T-helper 22 cell (primary cell): ENCODE measurements at places on chromosomes 16 and 17.

DNA sequence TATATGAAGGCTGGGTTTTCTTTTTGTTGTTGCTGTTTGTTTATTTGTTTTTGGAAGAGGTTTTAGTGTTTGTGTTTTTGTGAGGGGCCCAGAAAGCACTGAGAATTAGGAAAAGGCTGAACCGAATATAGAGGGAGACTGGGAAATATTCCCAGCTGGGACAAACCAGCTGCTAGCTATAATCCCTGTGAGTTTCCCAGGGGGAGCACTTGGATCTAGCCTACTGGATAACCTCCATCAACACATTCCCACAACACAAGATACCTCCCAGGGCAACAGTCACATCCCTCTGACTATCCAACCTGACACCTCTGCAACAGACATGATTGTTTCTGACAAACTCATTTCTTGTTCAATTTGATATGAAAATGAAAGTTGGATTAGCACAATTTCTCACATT, 16.7 kb downstream of the CDH11 start:
- no peak for DNase-seq

- no peak for DNase-seq
These were observed 11.2 kb downstream of the CASC3 start for GRCh38 chr17:40151414-40151963.

DNA sequence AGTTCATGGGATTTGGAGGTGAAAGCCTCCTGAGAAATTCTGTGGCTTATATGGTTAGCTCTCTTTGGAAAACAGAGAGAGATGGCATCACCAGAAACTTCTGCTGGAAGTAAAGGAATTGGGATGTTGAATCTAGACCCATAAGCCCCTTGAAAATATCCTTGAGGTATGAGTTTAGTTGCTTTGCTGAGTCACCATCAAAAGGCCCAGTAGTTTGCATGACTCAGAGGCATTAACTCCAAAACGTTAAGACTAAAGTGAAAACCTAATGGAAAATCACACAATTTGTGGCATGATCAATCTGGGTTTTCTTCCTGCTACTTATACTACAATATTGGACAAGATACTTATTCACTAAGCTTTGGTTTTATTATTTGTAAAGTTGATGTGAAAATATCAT, 349.2 kb upstream of the SALL1 start:
- no peak for DNase-seq

DNA sequence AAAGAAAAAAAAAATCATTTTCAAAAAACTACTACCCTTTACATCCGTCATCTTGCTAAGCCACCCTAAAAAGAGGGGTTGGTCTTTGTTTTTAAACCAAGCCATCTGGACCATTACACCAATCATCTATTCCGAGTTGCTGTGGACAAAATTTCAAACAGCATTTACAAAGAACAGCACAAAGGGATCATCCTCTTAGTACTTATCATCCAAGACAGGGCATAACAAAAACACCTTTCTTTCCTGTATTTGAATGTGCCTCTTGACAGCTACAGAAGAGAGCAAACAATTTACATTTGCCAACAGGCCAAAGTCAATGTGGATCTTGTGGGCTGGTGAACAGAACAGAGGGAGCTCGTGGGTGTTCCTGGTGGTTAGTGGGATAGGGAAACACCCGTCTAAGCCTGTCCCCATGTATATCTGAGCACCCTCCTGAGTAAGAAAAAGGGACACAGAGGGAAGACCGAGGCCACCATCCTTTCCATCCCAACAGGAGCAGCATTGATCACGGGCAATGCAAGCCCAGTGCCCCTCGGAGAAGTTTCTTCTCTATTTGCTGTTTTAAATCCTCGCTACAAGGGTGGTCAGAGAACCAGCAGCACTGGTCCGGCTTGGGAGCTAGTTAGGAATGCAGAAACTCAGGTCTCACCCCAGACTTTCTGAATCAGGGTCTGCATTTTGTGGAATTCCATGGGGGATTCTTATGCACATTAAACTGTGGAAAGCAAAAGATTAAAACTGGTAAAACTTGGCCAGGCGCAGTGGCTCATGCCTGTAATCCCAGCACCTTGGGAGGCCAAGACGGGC, 1.9 kb downstream of the SLC39A11 start:
- no peak for DNase-seq

GRCh38 chr16:9071377-9071776, 20.1 kb upstream of the HAPSTR1 start:
- DNase-seq = no peak

- no peak for DNase-seq
These were observed 1.7 kb downstream of the SMARCE1 start for GRCh38 chr17:40645943-40646342.

- no peak for DNase-seq
These were observed 578.4 kb downstream of the CDH11 start for GRCh38 chr16:64543441-64543840.

GRCh38 chr17:40491486-40491885, 9.9 kb downstream of the TNS4 start:
- DNase-seq = no peak

DNA sequence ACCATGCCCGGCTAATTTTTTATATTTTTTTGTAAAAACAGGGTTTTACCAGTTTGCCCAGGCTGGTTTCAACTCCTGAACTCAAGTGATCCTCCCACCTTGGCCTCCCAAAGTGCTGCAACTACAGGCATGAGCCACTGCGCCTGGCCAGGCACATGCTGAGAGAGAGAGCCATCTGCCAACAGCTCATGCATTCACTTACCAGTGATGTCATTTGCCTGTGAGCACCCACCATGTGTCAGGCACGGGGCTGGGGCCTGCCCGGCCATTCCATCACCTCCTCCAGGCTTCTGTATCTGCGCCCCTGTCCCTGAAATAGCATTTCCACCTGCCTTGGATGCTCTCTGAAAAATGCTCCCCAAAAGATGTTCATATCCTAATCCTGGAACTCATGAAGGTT, 43.6 kb upstream of the PEMT start:
- DNase-seq = no peak

- no peak for DNase-seq
These were observed 32.9 kb downstream of the SMYD4 start for GRCh38 chr17:1796800-1797199.

DNA sequence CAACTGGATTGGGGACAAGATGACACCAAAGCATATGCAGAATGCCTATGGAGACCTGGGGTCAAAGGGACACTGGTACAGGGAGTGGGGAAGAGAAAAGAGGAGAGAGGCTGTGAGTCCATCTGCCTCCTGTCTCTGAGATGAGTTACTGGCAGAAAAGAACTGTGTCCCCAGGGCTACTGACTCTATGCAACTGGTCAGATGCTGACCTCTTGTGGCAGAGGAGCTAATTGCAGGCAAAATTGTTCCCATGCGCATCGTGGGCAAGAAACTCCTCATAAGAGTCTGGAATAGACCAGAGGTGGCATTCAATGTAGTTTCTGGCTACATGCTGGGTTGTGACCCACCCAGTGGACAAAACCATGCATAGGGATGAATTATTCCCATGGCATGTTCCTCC, 26.1 kb upstream of the MLKL start:
- DNase-seq = no peak

DNA sequence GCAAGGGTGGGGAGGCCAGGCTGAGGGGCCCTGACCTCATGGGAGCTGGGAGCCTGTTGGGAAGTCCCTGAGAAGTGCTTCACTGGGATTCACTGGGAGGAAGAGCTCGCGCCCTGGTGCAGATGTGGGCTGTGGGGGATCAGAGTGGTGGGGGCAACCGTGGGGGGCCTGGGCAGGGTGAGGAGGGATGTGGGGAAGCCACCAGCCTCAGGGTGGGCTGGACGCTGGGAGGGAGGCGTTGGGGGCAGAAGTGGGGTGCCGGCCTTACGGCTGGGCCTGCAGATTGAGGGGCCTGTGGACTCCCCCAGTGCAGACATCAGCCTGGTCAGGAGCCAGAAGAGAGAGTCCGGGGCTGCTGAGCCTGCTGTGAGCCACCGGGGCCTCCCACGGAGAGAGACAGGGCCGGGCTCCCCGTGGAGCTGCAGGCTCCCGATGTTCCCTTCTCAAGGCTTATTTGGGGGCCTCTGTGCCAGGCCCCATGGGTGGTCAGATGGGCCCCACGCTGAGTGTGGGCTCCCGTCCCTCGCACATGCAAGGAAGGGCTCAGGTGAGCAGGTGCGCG, 7.8 kb downstream of the DPEP1 start:
- no peak for DNase-seq

GRCh38 chr16:75111514-75111940, 5.1 kb downstream of the LDHD start:
- no peak for DNase-seq

- no peak for DNase-seq
These were observed 51.6 kb downstream of the TEX14 start for GRCh38 chr17:58640202-58640601.

DNA sequence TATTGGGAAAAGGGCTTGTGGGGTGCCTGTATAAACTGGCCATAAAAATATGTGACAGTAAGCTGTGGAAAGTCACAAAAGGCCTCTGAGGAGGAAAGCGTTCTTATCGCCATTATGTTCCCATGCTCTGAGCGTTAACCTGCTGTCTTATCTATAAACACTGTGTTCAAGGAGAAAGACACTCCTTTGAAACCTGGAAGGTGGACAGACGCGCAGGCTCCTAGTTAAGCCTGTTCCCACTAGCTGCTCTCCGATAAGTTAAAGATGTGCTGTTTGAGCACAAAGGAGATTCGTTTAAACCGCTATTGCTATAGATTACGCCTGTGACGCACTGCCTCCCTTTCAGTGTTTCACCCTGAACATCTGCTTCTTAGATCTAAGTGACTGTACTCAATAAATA, 5.2 kb downstream of the ALOX12B start:
- no peak for DNase-seq

DNA sequence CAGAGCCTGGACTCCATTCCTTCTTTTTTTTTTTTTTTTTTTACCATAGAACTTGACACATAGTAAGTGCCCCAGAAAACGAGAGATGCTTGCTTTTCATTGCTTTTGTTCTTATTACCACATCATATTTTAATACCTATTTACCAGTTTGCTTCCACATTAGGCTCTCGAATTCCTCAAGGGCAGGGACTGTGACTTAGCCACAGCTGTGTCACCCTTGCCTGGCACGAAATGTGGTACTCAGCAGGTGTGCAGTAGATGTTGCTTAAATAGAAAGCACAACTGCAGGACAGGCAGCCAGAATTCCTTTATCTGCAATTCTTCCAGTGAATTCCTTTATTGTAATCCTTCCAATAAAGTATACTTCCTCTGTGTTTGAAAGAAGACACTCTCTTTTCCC, 393.0 kb downstream of the HAPSTR1 start:
- no peak for DNase-seq

GRCh38 chr16:55534756-55535155, 25.9 kb downstream of the LPCAT2 start:
- DNase-seq = no peak

DNA sequence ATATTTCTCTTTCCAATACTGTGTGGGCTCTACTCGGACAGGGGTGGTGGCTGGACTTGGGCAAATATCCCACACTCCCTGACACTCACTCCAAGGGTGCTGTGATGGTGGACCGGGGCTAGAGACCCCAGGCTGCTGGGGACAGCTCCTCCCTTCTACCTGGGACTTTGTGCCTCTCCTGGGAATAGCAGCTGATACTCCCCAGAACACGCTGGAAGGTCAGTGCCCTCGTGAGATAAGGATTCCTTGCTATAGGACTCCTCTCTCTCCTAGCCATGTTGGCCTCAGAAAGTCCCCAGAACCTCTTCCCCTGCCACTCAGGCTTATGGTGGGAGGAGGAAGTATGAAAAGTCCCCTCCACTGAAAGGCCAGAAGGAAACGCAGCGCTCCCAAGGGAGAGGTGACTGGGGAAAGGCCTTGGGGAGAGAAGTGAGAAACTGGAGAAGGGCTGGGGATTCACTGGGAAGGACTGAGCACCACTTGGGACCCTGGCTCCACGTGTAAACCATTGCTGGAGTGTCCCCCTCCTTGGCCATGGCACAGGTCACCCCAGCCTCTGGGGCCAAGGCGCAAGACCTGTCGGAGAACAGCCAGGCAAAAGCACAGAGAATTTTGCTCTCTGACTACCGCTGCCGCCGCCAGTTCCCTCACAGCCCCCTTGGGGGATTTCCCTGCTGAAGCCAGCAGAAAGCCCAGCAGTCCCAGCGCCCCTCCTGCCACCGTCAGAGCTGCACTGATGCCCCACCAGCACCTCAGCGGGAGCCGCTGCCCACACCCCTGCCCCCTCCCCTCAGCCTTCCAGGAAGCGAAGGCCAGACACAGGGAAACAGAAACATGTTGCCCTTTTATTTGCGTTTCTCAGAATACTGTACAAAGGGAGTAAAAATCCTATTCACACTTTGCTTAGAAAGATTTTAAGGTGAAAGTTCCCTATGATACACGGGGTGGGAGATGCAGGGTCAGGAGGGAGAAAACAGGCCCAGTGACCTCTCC, 2.1 kb upstream of the GSDMB start:
- DNase-seq = peak; percentile 4
